ENCODE measurements at places on chromosomes 1 and 21.

DNA sequence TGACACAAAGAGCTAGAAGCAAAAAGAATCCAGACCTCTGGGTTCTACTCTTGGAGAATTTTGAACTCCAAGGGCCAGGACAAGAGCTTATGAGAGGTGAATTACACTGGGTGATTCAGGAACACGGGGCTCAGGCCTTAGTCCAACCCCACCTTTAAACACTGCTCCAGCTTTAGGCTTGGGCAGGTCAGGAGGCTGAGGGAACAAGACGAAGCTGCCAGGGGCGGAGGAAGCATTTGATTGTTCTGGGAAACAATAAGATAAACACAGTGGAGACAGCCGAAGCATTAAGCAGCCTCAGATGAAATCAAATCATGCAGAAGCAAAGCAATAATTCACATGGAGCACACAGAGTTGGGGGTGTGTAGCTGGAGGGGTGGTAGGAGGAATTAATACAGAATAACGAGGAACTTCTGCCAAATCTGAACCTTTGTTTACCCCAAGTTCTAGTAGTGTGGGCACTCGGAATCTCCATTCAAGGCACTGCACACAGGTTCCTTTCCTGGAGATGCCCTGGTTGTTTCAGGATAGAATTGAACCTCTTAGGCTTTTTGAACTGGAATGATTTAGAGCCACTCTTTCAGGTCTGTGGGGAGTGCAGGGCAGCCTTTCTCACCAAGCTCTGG is 93.2 kb downstream of the PLXNA2 start:
- DNase-seq = no peak

GRCh38 chr1:198255784-198256183 is 99.0 kb downstream of the NEK7 start:
- DNase-seq = no peak

DNA sequence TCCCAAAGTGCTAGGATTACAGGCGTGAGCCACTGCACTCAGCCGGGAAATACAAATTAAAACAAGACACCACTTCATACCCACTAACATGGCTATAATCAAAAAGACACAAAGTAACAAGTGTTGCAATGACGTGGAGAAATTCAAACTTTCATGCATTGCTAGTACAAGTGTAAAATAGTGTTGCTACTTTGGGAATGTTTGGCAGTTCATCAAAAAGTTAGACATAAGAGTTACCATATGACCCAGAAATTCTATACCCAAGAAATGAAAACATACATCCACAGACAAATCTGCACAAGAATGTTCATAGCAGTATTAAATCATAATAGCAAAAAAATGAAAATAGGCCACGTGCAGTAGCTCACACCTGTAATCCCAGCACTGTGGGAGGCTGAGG is 16.4 kb downstream of the FOXJ3 start:
- DNase-seq = no peak

- DNase-seq = no peak
Measured at GRCh38 chr1:228807904-228808605, 72.8 kb downstream of the RHOU start.

GRCh38 chr1:28141685-28142084 is 34.8 kb downstream of the PTAFR start:
- DNase-seq = no peak

- no peak for DNase-seq
Measured at GRCh38 chr1:11860587-11860986, 1.8 kb upstream of the NPPB start.

DNA sequence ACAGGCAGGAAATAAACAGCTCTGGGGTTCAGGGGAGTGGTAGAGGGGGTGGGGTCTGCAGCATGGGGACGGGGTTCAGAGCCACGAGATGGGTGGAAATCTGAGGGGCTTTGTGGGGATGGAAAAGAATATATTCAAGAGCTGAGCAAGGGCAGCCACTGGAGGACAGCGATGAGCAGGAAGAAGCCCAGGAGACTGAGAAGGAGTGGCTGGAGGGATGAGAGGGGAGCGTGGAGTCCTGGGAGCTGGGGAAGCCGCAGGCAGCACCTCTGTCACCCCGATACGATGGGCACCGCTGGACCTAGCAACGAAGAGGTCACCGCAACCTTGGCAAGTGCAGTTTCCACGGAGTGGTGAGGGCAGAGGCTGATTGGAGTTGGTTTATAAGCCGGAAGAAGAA is 10.0 kb upstream of the KCNAB2 start:
- no peak for DNase-seq

Measured in activated gamma-delta T cell (primary cell).